Activated CD8-positive, alpha-beta memory T cell treated with anti-CD3 and anti-CD28 coated beads for 4 hours (primary cell): ENCODE measurements at places on chromosomes 1 and 21.
A peak's percentile ranks its signal among the peaks of the same experiment; 100 is the strongest.

GRCh38 chr1:206036663-206037455 is 13.2 kb upstream of the CTSE start:
- no peak for DNase-seq

- no peak for DNase-seq
These were observed 203.8 kb downstream of the RWDD3 start for GRCh38 chr1:95437781-95438180.

DNA sequence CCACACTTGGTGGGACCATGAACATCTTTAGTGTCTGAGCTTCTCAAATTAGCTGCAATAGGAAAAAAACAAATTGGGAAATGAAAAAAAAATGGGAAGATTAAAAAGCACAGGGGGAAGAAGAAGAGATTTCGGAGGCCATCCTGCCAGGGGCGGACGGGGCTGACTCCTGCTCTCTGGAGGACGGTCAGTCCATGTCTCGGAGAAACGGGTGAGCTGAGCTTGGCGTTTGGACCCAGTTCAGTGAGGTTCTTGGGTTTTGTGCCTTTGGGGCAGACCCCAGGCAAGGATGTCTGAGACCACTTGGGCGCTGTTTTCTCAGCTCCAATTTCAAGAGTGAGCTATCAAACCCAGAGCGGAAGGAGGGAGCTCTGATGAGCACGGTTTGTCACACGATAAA is 123.9 kb downstream of the PRDM2 start:
- no peak for DNase-seq

DNA sequence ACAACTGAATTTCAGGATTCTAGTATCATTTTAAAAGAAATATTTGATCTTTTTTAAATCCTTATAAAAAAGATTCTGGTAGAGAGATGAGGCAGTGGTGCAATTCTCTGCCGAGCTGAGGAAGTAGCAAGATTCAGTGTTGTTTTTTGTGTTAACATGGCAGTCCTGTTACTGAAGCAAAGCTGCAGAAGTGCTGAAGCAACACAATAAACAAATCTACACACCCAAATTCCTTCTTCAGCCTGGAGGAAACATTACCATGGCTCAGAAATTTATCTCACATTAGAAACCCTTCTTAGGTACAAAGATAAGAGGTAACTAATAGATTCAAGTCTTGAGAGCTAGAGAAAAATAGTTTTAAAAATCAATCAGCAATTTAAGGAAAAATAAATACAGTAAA is 216.0 kb downstream of the DENND1B start:
- no peak for DNase-seq

DNA sequence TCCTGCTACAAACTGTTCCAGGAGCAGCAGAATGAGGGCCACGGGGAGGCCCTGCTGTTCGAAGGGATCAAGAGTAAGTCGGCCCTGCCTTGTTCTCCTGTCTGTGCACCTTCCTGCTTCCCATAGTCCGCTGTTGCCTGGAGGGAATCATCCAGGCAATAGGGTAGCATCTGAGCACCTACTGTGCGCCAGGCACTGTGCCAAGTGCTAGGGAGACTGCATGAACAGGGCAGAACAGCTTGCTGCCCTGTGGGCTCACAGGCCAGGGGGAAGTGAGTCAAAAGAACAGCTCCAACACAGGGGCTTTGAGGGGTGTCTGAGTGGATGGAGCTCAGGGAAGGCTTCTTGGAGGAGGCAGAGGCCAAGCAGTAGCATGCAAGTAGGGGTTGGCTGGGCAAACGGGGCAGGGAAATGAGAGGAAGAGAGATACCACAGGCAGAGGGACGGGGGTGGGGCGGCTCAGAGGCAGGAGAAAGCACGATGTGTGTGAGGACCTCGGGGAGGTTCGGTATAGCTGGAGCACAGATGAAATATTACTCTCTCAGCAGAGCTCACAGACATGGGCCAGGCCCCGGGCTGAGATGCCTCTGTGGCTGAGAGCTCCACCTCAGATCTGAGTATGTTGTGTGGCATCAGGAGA is 15.5 kb upstream of the PADI6 start:
- no peak for DNase-seq

DNA sequence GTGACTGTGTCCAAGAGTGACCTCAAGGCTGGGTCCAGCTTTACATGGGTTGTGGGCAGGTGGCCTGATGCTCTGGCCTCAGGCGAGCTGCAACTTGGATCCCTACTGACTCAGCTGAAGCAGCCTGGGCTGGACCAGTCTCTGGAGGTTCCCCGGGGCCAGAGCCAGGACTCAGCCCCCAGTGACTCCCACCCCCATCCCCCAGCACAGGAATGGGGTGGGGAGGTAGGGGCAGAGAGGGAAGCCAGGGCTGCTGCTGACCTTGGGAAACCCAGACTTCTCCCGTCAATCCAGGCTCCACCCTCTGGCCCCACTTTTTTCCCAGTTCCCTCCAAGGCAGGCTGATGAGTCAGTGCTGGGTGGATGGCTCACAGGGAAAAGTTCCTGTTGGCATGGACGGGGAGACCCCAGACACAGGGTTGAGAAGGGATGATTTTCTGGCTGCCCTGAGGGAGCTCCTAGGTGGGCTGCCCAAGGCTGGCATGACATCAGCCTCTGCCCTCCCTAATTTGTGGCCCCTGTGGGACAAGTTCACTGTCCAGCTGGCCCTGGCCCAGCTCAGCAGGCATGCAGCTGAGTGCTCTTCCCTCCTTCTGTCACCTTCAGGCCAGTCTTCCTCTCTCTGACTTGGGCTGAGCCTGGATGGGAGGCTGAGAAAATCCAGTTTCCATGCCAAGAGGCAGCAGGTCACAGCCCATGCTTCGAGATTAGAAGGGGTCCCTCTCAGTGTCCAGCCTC is 2.2 kb downstream of the ZC3H12A start:
- no peak for DNase-seq

DNA sequence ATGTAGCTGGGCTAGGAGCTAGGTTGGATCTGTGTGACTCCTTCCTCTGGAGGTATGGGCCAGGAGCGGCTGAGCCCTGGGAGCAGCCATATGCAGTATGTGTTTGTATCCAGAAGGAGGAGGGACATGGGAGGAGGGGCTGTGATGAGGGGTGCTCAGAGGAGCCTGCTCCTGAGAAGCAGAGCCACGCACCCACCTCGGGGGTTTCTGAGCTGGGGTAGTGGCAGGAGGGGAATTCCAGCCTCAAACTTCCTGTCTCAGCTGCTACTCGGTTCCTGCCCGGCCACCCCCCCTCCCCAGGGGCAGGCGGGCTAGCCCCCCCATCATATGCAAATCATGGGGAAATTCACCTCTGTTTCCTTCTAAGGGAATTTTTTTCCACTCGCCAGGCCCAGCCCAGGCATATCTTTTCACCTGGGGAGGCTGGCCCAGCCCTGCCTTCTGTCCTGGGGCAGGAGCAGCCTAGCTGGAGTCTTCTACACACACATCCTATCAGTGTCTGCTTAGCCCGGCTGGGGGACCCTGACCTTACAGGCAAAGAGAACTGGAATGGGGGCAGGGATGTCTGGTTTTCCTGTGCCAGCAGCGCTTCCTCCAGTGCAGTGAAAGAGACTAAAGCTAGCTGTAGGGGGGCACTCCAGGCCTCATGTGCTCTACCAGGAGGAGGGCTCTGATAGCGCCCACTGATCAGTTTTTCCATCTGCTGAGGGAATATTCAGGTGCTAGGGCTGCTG is 3.0 kb downstream of the ZC3H12A start:
- peak; percentile 80 for DNase-seq

DNA sequence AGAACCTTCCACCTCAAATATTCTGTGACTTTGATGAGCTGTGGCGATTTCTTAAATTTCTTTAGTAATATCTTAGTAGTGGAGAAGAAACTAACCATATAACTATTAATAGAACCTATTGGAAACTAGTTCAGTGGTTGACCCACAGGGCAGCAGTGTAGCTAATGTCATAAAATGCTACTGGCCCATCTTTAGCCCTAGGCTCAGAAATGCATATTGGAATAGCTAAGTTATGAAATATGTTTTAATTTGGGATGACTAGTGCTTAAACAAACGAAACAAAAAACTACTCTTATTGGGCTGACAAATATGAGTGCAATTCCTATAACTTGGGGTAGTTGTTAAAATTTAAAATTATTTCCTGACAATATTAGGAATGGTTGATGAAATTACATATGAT is 20.2 kb downstream of the MACO1 start:
- DNase-seq: no peak

DNA sequence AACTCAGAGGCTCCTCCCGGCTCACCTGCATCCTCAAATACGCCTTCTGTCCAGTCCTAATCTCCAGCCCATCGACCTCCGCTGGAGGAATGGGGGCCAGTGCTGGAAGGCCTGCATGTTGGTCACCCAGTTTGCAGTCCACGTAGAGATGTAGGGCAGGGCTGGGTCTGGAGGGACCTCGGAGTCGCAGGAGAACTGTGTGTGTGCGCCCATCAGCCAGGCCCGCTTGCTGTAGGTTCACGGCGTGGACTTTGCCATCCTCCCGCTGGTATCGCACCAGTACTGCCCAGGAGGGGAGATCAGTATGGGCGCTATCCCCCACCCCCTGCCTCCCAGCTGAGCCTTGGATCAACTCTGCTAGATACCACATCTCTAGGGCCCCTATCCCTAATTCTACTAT is 2.7 kb downstream of the THBS3 start:
- DNase-seq: no peak

DNA sequence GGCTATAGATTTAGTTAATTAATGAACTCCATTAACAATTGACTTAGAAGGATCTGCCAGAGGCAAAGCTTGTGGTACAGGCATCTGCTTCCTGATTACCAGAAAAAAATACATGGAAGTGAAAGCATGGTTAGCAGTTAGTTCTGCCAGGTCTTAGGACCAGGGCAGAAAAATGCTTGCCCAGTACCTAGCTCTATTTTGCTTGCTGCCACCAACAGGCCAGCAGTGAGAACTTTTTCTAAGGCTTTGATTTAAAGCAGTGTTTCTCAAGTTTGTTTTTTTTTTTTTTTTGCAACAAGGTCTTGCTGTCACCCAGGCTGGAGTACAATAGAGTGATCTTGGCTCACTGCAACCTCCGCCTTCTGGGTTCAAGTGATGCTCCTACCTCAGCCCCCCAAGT is 16.4 kb upstream of the MTF1 start:
- no peak for DNase-seq

GRCh38 chr1:171835891-171836290 is 5.4 kb upstream of the DNM3 start:
- DNase-seq: no peak

DNA sequence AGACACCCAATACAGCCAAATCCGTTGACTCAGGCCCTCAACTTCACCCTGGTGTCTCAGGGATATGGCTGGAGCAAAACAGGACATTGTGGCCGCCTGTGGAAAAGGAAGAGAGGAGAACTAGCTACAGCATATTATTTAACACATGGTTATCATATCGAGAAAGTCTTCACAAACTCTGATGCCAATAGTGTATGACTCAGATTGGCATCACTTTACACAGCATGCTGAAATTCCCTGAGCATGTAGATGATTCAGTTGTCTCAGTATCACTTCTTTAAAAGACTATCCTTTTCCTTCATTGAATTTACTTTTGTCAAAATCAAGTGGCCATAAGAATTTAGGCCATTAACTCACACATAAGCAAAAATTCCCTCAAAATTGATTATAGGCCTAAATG is 20.1 kb downstream of the HSD3B2 start:
- DNase-seq: no peak

GRCh38 chr1:209198961-209199750 is 384.4 kb upstream of the CAMK1G start:
- no peak for DNase-seq

DNA sequence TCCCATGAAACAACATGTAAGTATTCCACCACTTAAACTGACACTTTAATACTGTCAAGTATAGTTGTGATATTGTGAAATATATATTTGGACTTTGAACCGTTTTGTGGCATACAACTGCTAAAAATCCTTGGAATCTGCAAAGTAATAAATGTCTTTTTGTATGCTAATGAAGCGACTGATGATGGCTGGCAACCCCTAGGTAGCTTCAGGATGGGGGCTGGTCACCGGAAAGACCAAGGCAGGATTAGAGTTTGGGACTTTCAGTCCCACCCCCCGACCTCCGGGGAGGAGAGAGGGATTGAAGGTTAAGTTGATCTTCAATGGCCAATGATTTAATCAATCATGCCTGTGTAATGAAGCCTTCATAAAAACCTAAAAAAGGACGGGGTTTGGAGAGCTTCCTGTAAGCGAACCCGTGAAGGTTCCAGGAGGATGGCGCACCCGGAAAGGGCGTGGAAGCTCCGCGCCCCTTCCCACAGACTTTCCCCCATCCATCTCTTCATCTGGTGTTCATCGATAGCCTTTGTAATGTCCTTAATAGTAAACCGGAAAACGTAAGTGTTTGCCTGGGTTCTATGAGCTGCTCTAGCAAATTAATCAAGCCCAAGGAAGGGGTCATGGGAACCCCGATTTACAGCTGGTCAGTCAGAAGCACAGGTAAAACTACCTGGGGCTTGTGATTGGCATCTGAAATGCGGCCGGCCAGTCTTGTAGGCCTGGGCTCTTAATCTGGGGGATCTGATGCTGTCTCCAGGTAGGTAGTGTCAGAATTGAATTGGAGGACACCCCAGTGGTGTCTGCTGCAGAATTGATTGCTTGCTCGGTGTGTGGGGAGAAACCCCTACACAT is 1.8 kb upstream of the ZNF281 start:
- no peak for DNase-seq

GRCh38 chr1:167565922-167566321 is 12.4 kb upstream of the CREG1 start:
- no peak for DNase-seq

GRCh38 chr1:98288494-98288893 is 367.7 kb upstream of the DPYD start:
- no peak for DNase-seq

- no peak for DNase-seq
These were observed 15.3 kb upstream of the POU3F1 start for GRCh38 chr1:38061883-38062328.

DNA sequence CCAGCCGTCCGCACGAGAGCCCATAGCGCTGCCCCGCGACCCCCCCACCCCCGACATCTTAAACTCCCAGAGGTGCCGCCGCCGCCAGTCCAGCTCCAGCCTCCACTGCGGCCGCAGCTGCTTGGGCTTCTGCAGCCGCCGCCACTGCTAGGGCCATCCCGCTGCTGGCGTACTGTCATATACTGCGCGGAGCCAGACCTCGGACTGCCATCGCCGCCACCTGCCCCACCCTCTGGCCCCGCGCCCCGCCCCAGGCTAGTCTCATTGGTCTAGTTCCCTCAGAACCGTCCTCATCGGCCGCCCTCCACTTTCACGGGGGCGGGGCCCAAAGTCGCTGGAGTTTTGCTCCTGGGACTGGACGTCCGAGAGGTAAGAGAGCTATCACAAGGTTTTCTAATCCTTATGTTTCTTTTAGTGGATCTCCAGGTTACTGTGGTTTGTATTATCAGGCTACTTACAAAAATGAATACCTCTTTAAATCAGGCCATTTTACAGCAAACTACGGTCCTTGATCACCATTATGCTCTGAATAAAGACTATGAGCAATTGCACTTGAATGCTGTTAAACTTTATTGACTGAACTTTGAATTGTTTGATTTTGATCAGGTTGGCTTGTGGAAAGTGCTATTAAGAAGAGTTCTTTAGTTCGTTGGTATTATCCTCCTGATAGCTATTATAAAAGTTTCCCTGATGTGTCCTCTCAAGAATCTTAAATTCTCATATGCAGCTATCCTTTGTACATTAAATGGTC is 2.8 kb upstream of the CD1D start:
- no peak for DNase-seq
